ENCODE measurements at places on chromosomes 3 and 15. TPM values are rescaled to one million over a fixed set of nuclear protein-coding genes. Genes with fewer than 3 reads are reported as not detected.

APBA2 gene
- 7.2 TPM for total RNA-seq

RARRES1 gene
- total RNA-seq, result 148 TPM

CPA3 gene
- total RNA-seq, result 0.29 TPM

MTFMT gene
- 26.4 TPM for total RNA-seq
